ENCODE measurements at places on chromosomes 12 and 14.

DNA sequence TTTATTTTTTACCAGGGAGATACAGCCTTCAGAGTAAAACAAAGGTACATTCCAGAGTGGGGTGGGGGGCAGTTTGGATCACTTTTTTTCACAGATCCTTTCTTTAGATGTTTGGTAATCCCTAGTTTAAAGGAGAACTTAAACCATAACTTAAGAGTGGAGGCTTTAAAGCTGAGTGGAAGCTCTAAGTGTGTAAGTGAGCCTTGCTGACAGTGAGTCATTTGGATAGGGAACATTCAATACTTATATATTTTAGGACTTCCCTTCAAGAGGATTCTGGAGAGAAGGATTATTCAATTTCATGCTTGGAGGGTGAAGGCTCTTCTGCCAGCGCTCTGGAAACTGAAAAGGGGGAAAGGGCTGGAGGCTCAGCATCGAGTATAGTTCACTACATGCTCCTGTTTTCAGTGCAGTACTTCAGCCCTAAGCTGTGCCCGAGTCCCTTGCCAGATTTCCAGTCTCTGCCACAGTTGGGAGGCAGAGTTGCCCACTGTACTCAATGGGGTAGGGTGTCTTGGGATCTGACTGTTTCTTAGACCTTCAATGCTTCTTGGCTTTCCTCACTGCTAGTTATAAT, 8.4 kb downstream of the PRKAG1 start:
- no peak for DNase-seq

DNA sequence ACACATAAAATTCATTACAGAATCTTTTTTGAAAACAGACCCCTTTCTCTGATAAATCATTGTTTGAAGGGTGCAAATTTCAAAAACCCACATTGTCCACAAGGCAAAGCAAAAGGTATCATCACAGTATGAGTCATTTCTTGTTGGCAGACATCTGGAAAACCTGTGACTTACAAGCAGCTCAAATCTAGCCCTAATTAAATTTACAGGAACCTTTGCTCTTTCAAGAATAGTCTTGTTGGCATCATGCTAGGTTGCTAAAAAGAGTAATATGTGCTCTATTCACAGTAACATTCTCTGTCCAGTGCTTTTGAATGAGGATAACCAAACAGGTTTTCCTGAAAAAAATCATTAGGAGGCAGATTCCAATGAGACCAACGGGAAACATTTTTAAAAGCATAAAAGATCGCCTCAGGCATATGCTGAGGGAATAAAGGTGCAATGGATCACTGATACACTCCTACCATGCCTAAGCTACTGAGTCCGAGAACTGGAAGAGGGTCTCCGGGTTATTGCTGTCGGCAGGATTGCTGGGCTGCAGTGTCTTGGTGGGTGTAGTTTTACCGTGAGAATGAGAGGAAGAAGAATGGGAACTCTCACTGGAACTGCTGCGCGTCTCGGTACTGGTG, 55.5 kb upstream of the TTC7B start:
- no peak for DNase-seq

- DNase-seq, result no peak
Observed at GRCh38 chr12:34598851-34599529, 576.7 kb downstream of the ALG10 start.

DNA sequence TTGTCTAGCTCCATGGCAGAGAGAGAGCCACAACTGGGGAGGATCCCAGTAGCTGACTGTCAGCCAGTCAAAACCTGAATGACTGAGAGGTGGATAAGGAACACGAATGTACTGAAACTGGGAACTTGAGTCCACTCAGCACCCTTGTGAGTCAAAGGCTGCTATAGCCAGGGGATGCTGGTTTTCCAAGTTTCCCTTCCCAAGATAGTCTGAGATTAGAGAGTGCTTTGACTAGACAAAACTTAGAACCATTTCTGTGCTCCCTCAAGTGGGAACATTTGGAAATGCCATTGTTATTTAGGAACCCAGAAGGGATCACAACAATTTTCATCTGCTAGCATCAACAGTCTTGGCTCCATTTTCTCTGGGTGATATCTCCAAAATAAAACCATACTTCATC, 4.0 kb downstream of the PRKAG1 start:
- DNase-seq, result no peak

- DNase-seq, result peak; percentile 52
Observed at GRCh38 chr14:105487449-105487985, 831 bp downstream of the CRIP1 start.

GRCh38 chr12:125434936-125435443, 369.8 kb downstream of the AACS start:
- DNase-seq, result no peak

DNA sequence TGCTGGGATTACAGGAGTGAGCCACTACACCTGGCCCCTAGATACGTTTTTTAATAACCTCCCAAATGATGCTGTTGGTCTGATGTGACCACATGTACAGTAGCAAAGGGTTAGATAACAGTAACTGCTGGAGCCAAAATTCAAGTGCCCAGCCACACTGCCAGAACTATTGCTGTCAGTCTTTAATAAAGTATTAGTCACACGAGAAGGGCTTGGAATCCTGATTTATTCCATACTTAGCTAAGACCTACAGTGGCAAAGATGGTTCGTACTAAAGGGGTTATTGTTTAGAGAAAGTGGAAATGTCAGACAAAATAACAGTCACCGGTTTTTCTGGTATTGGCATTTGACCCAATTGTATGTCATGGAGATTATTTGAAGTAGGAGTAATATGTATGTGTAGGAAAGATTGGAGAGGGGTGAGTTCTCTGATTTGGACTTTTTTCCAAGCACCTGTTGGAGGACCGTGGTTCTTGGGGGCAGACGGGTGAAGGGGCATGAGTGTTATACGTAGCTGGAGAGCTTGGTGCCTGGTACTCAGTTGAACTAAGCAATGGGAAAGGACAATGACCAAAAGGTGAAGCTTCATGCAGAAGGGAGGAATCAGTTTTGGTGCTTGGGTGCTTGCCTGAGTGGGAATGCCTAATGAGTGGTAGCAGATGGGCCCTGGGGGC, 9.7 kb downstream of the TUBA1C start:
- no peak for DNase-seq

DNA sequence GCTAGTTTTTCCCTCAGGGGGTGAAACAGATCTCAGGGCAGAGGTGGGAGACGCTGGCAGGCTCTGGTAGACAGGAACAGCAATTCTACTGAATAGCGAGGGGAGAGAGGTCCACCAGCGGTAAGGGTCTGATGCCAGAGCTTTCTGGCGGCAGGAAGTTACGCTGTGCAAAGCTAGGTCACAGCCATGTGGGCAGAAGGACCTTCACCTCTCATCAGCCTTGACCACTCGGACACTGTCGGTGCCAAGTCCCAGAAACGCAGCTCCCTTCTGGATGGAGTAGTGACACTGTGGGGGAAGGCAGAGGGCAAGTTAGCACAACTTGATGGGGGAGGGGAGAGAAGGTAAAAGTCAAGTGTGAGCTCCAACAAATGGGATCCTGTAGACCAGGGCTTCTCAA, 10.3 kb upstream of the ZNF740 start:
- no peak for DNase-seq

GRCh38 chr14:74567646-74568379, 44.2 kb downstream of the LTBP2 start:
- no peak for DNase-seq
